ENCODE measurements at places on chromosomes 2 and 18.

- DNase-seq, result peak; percentile 60
Measured at GRCh38 chr2:130824492-130825061, 12.1 kb upstream of the ARHGEF4 start.

- no peak for DNase-seq
Measured at GRCh38 chr2:67997903-67998302, 64.9 kb downstream of the C1D start.

DNA sequence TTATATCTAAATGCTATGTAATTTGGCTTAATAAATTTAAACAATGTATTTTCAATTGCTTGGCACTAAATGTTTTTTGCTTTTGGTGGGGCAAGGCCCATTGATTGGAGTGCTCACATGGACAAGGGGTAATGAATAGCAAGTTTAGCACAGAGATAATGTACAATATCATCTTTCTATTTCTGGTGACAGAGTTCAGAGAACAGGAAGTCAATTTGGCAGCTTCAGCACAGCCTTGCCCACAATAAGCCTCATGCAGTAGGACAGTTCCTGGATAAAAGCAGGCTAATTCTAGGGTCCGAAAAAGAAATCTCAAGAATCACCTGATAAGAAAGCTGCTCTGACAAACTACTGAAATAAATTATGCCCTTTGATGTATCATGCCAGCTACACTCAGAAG is 443.9 kb upstream of the FSHR start:
- no peak for DNase-seq

DNA sequence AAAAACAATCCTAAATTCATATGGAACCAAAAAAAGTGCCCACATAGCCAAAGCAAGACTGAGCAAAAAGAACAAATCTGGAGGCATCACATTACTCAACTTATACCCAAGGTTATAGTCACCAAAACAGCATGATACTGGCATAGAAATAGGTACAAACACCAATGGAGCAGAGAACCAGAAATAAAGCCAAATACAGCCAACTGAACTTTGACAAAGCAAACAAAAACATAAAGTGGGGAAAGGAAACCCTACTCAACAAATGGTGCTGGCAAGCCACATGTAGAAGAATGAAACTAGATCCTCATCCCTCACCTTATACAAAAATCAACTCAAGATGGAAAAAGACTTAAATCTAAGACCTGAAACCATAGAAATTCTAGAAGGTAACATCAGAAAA is 40.5 kb downstream of the CRYGD start:
- DNase-seq, result no peak

DNA sequence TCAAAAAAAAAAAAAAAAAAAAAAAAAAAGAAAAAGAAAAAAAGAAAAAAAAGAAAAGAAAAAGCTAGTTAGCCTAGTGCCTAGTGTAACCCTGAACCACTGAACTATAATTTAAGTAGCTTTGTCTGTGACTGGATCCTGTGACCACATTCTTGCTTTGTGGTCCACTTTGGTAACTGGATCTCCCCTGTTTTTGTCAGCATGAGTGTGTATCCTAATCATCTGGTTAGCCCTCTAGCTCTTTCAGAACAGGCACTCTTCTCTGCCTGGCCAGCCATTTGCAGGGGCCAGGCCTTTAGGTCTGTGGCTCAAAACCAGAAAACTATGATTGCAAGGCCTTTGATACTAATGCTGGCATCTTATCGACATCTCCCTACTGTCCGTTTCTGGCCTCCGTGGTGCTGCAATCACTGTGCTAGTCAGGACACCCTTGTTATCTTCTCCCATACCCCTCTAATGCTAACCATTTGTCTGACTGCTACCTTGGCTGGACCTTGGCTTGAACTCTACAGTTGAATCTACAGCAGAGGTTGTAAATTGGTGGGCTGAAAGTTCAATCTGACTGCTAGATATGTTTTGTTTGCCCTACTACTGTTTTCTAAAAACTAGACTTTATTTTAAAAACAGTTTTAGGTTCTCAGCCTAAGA is 40.5 kb downstream of the RBKS start:
- DNase-seq, result no peak

DNA sequence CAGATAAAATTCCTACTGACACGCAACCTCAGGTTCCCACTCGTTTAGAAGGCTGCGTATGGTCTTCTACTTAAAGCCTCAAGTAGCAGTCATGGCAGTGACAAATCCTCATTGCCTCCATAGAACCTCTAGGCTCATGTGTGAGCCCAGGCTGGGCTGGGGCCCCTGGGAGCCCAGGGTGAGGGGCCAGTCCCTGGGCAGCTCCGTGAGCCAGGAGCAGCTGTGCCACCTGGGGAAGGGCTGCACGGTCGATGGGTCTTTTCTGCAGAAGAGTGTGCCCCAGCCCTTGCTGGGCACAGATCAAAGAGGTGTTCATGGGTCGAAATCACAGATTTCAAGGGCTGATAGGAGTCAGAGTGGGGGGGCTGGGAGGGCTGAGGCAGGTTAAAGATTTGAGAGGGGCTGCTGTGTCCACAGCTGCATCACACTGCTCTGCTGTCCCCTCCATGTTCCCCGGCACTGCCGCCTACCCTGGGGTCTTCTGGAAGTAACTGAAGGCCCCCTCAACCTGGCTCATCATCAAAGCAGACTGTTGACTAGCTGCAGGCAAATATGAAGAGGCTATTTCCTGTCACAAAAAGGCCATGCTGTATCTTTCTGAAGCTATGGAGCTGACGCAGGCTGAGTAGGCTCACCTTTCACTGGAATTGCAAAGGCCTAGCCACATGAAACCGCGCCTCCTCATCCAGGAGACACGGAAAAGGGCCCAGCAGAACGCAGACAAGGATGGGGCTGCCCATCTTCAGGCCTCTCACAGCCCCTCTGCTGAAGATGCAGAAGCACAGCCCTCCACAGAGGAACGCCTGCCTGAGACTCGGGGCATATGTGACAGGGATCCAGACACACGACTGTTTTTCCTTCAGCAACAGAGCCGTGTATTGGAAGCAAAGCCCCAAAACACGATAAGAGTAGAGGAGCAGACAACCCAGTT is 35.7 kb upstream of the ALPP start:
- DNase-seq, result no peak

DNA sequence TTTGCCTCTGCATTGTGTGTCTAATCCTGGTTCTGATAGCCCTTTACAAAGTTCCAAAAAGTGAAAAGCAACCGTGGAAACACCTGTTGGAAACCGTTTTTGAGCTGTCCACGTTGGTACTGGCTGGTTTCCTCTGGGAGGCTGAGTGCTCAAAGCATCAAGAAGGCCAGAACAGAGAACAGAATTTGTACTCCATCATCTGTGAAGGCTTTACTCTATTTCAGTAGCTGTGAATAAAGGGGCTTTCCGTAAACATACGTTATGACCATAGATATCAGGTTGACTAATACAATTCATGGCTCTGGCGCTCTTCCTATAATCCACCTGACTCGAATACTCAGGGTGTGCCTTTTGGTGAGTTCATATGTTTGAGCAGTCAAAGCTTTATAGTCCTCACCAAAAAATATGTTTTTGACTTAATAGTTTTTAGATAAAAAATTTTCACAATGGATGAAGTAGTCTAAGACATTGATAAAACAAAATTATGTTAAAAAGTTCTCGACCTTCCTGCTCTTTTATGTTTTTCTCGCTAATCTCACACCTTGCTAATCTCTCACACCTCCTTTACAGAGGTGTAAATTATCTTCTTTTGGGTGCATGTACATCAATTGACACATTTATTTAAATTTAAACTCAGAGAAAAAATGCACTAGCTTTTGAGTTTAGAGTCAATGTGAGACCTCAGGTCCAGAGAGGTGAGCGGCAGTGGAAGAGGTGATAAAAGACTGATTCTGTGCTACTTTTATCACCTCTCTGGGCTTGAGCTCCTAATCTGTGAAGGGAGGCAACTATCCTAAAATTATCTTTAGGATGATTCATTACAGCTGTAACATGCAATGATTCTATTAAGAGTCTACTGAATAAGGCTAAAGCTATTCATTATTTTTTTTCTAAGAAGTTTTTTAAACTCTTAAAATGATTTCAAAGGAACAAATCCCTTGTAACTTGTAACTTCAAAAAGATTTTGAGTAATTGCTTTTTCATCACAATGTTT is 65.3 kb downstream of the CXCR4 start:
- no peak for DNase-seq

DNA sequence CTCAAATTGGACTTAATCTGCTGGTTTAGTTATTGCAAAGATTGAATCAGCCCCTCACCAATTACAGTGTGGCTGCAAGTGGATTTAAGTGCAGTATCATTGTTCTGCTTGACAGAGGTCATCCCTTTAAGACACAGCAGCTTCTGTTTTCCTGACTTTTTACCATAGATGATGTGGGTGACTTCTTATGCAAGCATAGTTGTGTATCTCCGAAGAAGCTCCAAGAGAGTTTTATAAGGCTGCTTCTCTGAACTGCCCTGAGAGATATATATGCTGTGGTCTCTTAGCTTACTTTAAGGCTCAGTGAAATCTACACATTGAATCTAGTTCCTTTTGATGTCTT is 3.5 kb downstream of the TRIB2 start:
- DNase-seq, result no peak

GRCh38 chr2:106521016-106521415 is 33.9 kb downstream of the CD8B2 start:
- DNase-seq, result no peak

DNA sequence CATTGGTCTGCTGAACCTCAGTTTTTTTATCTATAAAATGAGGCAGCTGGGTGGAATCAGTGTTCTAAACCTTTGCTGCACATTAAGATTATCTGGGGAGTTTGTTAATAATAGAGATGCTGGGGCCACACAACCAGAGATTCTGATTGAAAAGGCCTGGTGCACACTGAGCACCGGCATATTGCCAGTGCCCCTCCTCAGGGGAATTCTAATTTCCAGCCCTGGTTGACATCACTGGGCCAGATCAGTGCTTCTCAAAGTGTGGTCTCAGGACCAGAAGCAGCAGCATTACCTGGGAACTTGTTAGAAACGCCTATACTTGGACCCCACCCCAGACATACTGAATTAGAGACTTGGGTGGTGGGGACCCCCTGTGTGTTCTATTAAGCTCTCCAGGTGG is 112.5 kb downstream of the SETBP1 start:
- DNase-seq, result no peak

GRCh38 chr18:35282353-35282752 is 7.7 kb downstream of the ZSCAN30 start:
- no peak for DNase-seq

GRCh38 chr18:2009942-2010697 is 561.2 kb downstream of the METTL4 start:
- DNase-seq, result no peak

DNA sequence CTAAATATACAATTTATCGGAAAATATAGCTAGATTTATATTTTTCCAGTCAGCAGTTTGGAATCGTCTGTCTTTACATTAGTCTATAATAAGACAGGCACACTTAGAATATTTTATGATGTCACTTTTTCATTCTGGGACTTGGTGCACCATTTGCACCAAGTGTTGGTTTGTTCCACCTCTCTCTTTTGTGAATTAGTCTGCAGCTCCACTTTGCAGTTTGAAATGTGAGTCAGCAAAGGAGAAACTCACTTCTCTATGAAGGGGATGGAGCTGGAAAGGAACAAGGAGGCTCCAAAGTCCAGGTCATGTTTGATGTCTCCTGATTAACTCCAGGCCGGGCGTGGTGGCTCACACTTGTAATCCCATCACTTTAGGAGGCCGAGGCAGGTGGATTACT is 63.8 kb upstream of the RTN4 start:
- no peak for DNase-seq

- no peak for DNase-seq
Measured at GRCh38 chr2:239249776-239250175, 151.0 kb downstream of the HDAC4 start.

DNA sequence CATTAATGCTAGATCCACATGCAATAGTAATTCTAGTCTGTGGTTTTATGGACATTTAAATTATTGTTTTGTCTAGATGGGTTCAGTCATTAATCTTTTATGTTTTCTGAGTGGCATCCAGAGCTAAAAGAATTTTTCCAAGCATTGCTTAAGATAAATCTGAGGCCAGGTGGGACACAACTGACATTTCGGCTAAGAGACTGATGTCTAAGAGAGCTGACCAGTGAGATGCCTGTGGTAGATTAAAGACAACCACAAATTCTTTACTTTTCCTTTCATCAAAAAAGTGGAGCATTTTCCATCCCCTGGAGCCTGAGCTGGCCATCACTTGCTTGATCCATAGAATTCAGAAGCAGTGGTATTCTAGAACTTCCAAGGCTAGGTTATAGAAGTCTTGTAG is 182.2 kb downstream of the NRP2 start:
- no peak for DNase-seq

GRCh38 chr2:67625690-67626475 is 228.8 kb downstream of the ETAA1 start:
- no peak for DNase-seq

DNA sequence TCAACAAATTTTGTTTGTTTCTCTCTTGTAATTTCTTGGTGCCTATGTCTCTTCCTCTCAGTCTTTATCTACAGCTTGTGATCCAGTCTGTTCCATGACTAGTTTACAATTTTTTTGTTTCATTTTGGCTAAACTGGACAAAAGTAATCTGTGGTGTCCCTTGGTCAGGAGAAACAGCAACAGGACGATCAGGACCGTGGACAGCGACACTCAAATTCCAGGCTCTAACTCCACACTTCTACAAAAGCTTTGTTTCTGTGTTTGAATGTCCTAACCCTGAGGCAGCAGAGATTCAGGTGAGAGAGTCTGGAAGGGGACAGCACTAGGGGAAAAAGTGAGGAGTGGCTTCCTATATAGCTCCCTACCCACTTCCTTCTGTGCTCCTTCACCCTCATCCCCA is 593.3 kb upstream of the FANCL start:
- DNase-seq, result no peak

GRCh38 chr2:3180082-3180908 is 197.3 kb downstream of the EIPR1 start:
- DNase-seq, result no peak

GRCh38 chr2:165720511-165720910 is 73.5 kb downstream of the GALNT3 start:
- DNase-seq, result no peak

GRCh38 chr2:21220930-21221329 is 97.2 kb downstream of the TDRD15 start:
- DNase-seq, result no peak

DNA sequence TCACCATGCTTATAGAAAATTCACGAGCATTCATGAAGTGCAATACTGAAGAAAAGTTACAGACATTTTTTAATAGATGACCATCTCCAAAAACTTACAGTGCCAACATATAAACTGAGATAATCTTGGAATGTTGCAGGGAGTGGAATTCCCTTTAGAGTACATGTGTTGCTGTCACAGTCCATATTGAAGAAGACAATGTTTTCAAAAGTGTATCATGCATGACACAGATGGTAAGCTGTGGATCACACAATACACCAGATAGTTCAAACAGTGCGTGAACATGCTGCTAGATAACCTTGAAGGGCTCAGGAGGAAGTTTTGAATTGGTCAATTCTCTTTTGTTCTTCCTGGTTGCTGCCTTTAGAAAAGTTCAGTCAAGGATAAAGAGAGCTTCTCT is 1644.3 kb upstream of the NXPH2 start:
- no peak for DNase-seq
